Natural killer cell treated with Interleukin-12 subunit alpha and Interleukin-12 subunit beta and Interleukin-15 and Interleukin-18, amount 100 ng/mL, for 72 hours (primary cell): ENCODE measurements at places on chromosomes 12 and 14. TPM values are rescaled to one million over a fixed set of nuclear protein-coding genes. Genes with fewer than 3 reads are reported as not detected.

DNA sequence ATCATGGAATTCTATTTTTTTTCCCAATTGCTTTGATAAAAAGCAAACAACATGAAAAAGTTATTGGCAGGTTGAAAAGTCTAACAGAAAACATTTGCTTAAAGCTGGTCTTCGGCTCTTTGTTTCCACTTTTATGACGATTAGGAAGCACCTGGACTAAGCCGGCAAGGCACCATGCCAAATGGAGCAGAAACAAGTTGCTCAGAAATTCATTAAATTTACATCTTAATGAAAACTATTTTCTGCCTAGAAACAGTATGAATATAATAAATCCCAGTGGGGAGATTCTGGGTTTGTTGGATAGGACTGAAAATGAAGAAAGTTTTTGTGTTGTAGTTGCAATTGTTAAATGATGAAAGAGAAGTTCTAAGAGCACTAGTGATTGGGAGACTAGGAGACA, 51.4 kb upstream of the OR9K2 start:
- peaks cover 51% of the 10 kb centered on the region for H3K27me3 ChIP-seq
- no peak overlapping the region for H3K27ac ChIP-seq
- no peak for DNase-seq
- H3K36me3 ChIP-seq = no peaks in the 10 kb centered on the region
- no peaks in the 10 kb centered on the region for H3K4me1 ChIP-seq

Gene STON2
- total RNA-seq = 0.55 TPM

Gene DYRK4
- total RNA-seq = 24.0 TPM

Gene PARP11
- total RNA-seq = 17.7 TPM

- H3K27me3 ChIP-seq = no peaks in the 10 kb centered on the region
- no peaks in the 10 kb centered on the region for H3K36me3 ChIP-seq
- DNase-seq = no peak
- no peaks in the 10 kb centered on the region for H3K4me1 ChIP-seq
Measured at GRCh38 chr12:38844267-38844666, 61.1 kb downstream of the CPNE8 start.

Gene POTEM
- total RNA-seq = not detected
